ENCODE measurements at places on chromosomes 3 and 15. TPM values are rescaled to one million over a fixed set of nuclear protein-coding genes. Genes with fewer than 3 reads are reported as not detected.

DNA sequence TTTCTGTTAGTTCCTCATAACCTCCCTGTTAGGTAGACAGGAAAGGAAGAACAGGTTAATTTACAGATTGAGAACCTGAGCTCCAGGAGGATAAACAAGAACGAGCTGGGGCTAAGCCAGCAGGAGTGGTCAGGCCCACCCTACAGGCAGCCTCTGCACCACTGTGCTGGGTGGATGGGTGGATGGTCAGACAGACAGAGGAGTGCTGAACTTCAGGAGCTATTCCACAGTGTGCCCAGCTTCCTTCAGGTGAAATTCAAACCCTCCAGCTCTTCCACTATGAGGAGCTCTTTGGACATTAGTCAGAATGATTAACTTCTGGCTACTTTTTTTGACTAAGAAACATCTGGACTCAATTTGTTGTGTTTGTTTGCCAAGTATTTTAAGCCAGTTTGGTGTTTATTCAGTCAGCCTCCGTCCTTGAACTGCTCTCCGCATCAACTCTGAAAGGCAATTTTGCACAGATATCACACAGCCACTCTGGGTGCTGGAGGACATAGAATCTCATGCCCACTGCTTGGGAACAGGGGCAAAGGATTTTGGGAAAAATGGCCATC is 361.9 kb downstream of the CLSTN2 start:
- no peak for DNase-seq

DNA sequence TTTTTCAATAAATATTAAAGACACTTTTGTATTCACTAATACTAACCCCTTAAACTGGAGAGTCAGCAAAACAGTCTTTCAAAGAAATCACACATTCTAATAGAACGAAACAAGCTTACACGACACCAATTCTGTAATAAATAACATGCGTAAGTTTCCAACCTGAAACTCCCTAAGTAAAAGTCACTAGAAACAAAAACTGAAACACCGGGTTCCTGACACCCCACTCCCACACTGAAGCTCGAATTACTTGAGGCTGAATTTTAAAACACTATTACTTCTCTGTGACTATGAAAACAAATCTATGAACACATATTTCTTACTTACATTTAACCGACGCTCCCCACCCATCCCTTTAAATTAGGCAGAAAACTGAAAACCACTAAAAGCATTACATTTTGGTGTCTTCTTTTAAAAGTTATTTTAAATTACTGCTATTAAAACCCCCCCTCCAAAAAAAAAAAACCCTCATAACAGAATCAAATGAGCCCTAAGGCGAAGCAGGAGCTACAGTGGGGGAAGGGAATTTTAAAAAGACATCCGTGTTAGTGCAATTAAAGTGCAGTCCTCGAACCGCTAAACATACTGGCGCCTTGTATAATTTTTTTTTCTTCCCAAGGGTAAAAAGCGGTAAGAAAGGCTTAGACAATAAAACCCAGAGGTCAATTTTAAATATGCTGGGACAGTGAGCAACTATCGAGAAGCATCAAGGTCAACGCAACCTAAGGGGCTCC is 878 bp downstream of the SPPL2A start:
- no peak for DNase-seq

DNA sequence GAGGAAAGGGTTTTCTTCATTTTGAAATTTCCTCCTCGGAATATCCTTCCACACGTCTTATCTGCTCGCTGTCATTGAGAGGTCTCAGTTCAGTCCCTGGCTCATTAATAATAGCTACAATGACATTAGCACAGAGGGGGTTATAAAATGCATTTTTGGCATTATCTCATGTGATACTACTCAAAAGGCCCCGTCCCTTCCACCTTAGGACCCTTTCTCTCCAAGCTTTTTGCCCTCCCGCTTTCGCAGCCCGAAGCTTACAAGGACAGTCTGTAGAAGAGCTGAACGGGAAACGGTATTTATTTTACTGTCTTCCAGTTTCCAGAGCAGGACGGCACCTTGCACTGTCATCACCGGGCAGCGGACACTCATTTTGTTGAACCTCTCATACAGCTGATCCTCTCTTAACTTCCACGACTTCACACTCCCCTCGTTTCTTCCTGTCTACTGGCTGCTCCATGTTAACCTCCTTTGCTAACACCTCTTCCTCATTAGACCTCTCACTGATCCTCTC is 5.6 kb upstream of the PLEKHO2 start:
- no peak for DNase-seq

DNA sequence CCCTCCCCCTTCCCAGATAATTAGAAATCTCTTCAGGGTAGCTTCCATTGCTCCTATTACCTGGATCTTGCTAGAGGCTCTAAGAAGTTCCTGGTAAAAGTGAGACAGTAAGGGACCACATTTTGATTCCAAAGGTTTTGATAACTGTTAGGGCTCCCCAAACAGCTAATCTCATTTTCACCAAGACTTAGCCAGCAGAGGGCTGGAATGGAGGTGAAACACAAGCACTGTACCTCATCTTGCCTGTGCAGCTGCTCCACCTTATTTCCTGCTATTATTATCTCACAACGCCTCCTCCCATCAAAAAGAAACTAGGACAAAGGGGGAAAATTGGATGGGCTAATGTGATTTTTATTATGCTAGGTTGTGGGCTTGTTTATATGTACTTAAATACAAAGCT is 7.3 kb downstream of the SETD5 start:
- no peak for DNase-seq

- DNase-seq = no peak
These were observed 4.1 kb downstream of the VGLL3 start for GRCh38 chr3:86986671-86987420.

DNA sequence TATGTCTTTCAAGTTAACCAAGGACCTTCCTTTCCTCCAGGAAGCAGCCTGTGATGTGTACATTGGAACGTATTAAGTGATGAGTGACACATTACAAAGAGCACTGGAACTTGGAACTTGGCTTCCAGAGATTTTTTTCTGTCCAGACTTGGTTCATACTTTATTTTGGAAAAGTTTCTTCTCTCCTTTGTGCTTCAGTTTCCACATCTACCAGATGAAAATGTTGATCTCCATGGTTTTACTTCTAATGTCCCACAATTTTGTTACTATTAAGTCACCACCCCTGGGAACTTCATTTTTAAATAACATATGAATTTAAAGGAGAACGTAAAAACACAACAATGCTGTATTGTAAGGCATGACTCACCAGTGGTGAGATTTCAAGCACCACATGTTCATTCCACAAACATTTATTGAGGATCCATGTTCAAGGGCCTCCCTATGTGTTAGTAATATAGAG is 290.7 kb upstream of the LMCD1 start:
- no peak for DNase-seq

- no peak for DNase-seq
These were observed 56.0 kb downstream of the PDE8A start for GRCh38 chr15:85037641-85038040.

DNA sequence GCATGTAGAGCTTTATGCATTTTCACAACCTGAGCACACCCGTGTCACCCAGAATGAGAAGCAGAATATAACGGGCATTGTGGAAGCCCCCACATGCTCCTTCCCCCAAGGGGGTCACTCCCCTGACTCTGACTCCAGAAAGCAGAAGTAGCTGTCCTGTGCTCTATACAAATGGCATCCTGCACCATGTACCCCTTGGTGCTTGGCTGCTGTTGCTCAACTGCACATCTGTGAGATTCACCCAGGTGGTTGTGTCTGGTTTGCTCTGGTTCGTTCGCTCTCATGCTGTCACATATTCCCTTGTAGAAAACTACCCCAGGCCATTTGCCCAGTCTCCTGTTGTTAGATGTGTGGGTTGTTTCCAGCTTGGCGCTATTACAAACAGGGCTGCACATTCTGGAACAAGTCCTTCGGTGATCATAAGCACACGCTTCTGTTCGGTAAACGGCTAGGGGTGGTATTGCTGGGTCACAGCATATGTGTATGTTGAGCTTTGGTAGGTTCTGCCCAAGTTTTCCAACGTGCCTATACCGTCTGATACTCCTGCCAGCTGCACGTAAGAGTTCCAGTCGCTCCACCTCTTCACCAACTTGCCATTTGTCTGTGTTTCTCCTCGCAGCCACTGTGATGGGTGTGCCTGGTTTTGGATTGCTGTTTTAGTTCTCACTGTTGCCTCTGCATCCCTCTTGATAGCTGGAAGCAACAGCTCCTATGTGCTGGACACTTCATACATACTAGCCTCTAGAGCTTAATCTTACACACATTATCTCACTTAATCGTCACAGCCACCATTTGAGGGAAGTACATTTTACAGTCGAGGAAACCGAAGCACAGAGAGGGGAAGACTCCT is 65.4 kb upstream of the SLC6A6 start:
- no peak for DNase-seq

- DNase-seq = no peak
These were observed 921.1 kb downstream of the FHIT start for GRCh38 chr3:60330107-60330506.

DNA sequence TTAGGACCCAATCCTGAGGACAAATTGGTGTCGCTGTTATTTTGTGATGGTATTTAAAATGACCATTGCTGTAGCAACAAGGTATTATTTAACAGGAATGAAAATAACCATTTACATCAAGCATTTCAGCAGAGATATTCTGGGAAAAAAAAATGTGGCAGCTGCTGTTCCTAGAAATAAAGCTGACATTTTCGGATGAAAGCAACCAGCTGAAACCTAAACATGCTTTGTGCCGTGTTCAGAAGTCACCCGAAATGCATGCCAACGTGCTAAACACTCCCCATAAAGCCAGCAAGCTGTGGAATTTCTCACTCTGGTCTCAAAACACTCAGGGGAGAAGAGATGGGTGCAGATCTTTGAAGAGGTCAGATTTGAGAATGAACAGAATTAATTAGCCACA is 31.5 kb upstream of the TAFA4 start:
- DNase-seq = no peak

DNA sequence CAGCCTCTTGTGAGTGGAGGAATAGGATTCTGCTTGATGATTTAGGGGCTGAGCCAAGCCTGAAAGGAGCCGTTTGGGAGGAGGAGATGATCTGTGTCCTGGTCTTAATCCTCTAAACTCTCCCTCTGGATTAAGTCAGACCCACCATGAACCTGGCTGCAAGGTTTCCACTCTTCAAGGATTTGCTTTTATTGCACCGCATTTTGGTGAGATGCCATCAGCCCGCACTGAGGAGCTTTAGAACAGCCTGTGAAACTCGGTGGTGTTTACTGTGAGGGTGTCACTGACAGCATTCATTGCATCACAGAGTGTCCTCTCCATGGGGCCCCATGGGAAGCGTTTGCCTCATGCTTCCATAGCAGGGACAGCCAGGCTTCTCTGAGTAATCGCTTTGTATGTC is 59.2 kb downstream of the EPHB1 start:
- no peak for DNase-seq

DNA sequence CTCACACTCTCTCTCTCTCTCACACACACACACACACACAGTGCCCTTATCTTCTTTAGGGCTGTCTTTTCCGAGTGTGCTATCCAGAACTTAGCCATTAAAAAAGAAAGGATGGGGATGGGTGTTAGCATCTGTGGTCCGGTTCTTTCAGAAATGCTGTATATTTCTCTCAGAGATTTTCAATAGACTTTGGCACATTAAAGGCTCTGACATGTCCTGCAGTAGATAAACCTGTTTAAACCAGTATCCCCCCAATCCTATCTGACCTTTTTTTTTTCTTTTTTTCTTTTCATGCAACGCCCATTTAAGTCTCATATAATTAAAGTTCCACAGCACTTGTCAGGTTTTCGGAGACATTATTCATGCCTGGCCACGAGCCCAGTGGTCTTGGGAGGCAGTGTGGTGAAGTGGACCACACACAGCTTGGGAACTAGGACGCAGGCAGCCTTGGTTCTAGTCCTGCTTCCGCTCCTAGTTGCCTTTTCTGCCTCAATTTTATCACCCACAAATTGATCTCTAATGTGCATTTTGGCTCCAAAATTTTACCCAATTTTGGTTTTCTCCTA is 13.3 kb downstream of the CAV3 start:
- no peak for DNase-seq

DNA sequence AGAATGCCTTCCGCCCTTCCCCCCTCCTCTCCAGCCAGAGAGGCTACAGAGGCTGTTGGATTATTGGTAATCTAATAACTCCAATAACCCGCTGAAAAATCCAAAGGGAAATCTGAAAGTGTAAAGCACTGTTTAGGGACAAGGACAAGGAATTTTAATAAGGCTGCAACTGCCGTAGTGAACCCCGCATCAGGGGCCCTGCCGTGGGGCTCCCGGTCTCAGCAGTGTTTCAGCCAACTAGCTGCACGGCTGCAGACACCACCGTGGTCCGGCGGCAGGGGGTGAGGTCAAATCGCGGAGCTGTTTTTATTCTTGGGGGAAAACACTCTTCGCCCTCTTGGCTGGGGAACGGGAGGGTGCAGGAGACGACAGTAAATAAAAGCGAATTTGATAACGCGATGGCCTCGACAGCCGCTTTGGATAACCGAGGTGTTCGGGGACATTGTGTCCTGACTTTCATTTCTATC is 6.1 kb downstream of the BCL6 start:
- DNase-seq = peak; percentile 41

DNA sequence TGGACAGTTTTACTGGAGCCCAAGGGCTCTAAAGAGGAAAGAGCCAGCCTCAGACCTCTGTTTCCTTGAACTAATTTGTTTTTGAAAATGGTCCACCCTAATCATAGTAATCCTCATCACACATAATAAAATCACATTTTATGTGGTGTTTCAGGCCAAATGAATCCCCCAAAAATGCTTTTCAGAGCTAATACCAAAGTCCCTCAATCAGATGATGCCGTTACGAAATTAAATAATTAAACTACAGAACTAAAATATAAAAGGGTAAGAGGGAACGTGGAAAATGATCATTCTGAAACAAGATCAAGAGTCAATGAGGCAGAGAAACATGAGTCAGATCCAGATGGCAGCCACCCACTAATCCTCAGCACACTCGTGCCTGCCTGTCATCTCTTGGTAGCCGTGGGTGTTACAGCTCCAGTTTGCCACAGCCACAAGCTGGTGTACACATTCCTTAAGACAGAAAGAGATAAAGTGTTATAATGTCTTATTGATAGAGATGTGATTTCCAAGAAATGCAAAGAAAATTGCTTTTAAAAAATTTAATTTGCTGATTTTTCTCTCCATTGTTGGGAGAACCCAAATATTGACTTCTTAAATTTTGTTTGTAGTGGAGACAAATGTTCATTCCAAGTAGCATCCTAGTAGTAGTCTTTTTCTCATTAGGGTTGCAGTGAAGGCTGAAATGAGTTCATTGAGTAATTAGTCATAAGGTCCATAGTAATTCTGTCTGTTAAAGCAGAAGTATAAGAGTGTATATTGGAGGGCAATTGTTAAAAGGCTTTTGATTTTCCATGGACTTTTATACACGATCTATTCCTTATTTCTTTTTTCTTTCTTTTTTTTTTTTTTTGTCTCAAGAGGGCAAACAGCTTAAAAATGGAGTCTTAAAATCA is 104.2 kb downstream of the AGBL1 start:
- no peak for DNase-seq

- DNase-seq = no peak
These were observed 177.2 kb downstream of the LPP start for GRCh38 chr3:188331166-188331565.

LRRC3B gene
- total RNA-seq = not detected

GHSR gene
- not detected for total RNA-seq

MRPL46 gene
- total RNA-seq = 29.6 TPM

SLC28A2 gene
- total RNA-seq = not detected

C3orf49 gene
- total RNA-seq = not detected

POPDC2 gene
- total RNA-seq = 5.5 TPM

SMCO1 gene
- total RNA-seq = not detected

NISCH gene
- 79.6 TPM for total RNA-seq

DPPA2 gene
- not detected for total RNA-seq
